Large intestine (tissue), 12 donors: ENCODE measurements at places on chromosomes 2 and 18. TPM values are rescaled to one million over a fixed set of nuclear protein-coding genes. Genes with fewer than 3 reads are reported as not detected.

RGPD3 gene
- polyA plus RNA-seq = 0.24 TPM

CRYGC gene
- polyA plus RNA-seq = not detected

ZNF519 gene
- polyA plus RNA-seq = 7.2 TPM

MARCHF4 gene
- polyA plus RNA-seq = 3.2 TPM

SCN9A gene
- polyA plus RNA-seq = 7.3 TPM

NEU4 gene
- 0.67 TPM for polyA plus RNA-seq

MGAT4A gene
- polyA plus RNA-seq = 37.5 TPM
